Cortex of kidney (tissue), 1 donor: ENCODE measurements at places on chromosomes 16 and 17.

DNA sequence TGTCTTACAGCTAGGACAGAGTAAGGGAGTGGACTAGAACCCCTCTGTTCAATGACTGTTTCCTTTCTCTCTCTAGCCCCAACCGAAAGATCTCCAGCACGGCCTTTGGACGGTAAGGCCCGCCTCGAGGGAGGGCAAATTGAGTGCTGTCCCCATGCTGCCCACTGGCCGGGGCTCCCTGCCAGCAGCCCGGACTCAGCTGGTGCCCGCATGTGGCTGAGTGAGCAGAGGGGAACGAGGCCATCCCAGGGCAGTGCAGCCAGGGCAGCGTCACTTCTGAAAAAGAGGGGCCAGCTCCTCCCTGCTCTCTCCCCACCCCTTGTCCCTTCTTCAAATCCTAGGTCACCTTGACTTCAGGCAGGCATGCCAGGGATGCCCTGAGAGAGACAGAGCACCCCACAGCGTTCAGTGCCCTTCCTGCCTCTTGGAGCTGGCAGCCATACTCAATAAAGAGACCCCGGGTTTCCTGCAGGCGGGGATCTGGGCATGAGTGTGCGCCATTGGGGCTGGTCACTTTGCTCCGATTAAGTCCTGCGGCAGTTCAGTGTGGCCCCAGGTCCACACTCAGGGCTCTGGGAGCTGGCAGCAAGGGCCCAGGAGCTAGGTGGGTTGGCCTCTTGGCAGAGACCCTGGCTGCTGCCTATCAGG, 130.9 kb downstream of the RAB11FIP4 start:
- DNase-seq, result no peak

DNA sequence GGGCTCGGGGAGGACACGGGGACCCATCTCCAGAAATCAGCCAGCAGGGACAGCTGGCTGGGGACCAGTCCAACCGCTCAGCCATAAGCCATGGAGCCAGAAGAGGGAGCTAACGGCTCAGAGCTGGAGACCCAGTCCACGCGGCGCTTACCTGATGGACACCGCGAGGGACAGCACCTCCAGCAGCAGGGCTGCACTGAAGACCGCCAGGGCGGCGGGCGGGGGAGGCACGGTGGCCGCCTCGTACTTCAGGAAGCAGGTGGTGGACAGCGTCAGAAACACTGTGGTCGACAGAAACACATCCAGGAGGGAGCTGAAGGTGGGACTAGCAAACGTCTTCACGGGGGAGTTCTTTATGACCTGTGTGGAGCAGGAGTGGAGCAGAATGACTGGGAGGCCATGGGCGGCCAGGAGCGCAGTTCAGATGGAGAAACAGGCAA, 102.6 kb upstream of the CREBBP start:
- DNase-seq, result no peak

- DNase-seq, result no peak
Measured at GRCh38 chr16:54459509-54460262, 173.1 kb upstream of the IRX3 start.

GRCh38 chr17:72416905-72417304, 296.1 kb downstream of the SOX9 start:
- DNase-seq, result no peak

DNA sequence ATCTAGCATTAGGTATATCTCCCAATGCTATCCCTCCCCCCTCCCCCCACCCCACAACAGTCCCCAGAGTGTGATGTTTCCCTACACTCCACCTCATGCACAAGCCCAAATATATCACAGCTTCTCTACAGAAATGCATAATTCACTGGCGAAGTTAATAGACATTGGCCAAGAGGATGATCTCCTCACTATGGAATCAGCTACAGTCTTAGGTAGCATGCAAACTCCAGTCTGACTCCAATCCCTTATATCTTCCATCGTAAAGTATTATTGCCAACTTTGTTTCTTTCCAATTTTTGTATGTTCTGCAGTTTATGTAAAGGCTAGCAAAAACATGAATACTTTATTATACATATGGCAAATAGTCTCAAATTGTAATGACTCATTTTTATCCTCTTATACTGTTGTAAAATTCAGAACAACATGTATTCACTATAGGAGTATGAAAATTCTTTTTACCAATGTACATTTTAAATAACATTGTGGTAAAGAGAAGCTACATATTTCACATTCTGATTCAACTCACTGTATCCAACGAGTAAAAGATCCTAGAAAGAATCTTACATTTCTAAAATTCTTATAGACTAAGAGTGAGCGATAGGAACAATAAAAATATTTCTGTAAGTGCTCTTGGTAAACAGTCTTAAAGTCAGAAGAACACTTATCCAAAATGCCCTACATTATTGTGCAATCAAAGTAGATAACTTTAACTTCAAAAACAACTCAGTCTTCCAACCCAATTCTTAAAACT, 871 bp downstream of the ABCA8 start:
- DNase-seq, result no peak

- DNase-seq, result no peak
Measured at GRCh38 chr16:65123396-65124211, 1.7 kb upstream of the CDH11 start.

GRCh38 chr16:85908444-85908843, 9.5 kb downstream of the IRF8 start:
- no peak for DNase-seq

- DNase-seq, result no peak
Measured at GRCh38 chr17:37462492-37462891, 27.2 kb upstream of the DUSP14 start.

GRCh38 chr17:14514973-14515372, 214.1 kb downstream of the HS3ST3B1 start:
- no peak for DNase-seq

DNA sequence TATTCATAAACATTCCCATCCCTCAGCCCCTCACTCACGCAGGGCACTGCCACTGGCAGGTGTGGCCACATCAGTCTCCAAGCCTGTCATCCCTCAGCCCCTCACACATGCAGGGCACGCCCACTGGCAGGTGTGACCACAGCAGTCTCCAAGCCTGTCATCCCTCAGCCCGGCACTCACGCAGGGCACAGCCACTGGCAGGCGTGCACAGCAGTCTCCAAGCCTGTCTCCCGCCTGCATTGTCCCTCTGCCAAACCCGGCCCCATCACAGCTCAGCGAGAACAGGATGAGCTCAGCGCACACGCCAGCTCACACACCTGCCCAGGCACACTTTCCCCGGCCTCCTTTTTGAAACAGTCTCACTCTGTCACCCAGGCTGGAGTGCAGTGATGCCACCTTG, 11.4 kb upstream of the KREMEN2 start:
- DNase-seq, result no peak

- no peak for DNase-seq
Measured at GRCh38 chr17:56172517-56172982, 19.3 kb downstream of the ANKFN1 start.

DNA sequence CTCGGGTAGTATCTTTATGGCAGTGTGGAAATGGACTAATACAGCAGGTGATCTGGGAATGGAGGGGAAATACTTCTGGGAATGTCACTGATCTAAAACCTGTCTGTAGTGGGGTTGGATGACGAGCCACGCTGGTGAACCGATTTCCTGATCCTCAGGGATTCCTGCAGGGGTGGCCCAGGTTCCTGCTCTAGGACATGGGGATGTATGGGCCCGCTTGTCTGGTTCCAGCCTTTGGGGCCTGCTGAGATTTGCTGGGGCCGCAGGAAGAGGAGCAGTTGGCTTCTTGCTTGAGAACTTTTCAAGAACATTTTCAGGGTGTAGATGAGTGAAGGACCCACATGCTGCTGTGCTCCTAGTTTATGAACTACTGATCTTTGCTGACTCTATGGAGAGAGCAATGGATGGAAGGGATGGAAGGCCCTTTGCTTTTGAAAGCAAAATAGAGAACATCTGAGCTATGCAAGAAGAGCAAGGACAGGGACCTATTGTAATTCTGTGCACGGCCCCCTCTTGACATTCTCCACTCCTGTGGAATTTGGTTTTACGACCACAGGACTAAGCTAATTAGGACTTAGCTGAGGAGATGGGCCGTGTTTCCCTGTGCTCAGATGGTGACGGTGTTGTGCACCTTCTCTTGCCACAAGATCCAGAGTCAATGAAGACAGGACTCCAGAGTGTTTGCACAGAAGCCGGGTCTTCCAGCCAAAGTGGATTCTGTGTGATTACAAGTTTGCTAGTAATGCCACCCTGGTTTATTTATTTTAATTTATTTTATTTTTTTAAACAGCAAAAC, 90.5 kb downstream of the SEC14L1 start:
- no peak for DNase-seq

- DNase-seq, result no peak
Measured at GRCh38 chr16:57846078-57846697, 43.9 kb upstream of the KIFC3 start.

DNA sequence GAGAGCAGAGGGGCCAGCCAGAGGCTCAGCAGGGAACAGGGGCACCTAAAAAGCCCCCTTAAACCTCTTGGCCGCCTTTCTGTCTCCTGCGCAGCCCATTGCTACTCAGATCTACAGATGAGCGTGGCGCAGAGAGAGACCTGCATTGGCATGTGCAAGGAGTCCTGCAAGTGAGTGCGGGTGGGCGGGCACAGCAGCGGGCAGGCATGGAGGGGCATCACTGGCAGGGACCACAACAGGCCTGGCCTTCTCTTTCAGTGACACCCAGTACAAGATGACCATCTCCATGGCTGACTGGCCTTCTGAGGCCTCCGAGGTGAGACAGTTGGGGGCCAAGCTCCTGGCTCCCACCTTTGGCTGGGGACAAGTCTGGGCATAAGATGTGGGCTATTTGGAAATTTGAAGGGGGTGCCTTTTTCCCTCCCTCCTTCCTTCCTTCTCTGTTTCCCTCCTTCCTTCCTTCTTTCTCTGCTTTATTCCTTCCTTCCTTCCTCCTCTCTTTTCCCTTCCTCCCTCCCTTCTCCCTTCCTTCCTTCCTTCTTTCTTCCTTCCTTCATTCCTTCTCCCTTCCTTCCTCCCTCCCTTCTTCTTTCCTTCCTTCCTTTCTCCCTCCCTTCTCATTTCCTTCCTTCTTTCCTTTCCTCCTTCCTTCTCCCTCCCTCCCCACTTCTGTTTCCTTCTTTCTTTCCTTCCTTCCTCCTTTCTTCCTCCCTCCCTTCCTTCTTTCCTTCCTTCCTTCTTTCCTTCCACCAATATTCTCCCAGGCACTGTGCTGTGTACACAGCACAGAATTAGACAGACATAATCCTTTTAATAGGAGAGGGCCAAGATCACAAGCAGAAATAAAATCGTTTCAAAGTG, 75.2 kb downstream of the SCNN1B start:
- DNase-seq, result no peak

DNA sequence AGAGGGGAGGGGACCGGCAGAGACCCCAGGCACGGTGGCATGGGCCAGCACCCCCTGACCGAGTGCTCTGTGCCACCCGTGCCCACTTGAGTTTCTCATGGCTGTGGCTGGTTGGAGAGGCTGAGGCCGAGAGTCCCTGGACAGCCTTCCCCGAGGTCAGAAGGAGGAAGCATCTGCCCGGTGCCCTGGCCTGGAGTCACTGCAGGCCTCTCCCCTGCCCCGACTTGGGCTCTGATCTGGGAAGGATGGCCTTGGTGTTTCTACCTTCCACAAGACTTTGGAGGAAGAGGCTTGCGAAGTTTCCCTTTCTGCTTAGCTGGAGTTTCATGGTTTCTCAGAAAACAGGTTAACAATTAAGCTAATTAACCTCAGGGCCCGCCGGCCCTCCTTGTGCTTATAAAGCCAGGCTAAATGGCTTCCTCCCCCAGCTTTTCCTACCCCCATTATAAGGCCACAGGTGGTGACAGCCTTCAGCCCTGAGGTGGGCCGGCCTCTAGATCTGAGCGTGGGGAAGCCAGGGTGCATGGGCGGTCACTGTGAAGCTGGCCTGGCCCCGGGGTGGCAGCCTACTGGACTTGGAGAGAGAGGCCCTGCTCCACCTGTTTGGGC, 17.3 kb downstream of the LLGL2 start:
- no peak for DNase-seq

DNA sequence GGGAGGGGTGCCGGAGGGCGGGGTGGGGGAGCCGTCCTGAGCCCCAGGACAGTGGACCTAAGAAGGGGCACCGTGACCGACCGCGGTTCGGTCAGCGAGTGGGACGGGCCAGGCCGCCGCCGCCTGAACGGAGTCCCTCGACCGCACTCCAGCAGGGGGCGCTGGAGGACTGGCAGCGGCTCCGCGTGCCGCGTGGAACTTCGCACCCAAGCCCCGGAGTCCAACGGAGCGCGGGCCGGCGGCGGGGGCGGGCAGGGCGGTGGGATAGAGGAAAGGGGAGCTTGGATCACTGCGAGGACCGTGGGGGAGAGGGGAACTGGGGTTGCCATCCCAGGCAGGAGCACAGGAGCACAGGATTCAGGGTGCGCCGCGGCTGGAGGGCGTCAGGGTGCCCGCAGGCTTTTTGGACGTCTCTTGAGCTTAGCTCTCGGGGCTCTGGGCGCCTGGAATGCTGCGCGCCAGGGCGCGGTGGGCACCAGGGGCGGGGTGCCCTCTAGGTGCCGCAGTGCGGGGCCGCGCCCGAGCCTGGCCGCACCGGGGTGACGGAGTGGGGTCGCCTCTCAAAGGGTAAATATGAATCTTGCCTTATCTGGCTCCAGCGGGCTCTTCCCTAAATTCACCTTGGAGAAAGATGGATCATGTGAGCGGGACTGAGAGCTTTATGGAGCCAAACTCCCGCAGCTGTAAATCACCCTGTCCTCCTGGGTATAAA, 379 bp upstream of the OTOP2 start:
- DNase-seq, result no peak

DNA sequence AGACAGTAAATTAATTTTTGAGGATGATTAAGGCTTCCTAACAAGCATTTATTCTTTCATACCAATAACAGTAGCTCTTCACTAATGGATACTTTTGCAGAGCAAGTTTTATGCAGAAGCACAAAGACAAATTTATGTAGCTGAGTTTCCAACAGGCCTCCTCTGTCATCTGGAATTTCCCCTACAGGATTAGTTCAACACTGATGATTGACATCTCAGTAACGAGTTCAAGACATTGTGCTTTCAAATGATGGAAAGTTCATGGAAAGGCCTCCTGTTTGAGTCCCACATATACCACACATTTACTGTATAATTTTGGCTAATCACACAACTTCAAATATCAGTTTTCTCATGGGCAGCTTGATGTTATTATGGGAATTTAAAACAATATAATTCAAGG, 40.6 kb downstream of the ABCA10 start:
- no peak for DNase-seq

GRCh38 chr17:45976391-45976754, 22.7 kb upstream of the STH start:
- no peak for DNase-seq

GRCh38 chr16:20744922-20745440, 3.4 kb upstream of the THUMPD1 start:
- no peak for DNase-seq
